ENCODE measurements at places on chromosomes 2 and 18.

GRCh38 chr2:41496908-41497307 lies 550.9 kb upstream of the PKDCC start:
- no peak for DNase-seq

- DNase-seq, result no peak
These were observed 17.5 kb upstream of the FAHD2A start for GRCh38 chr2:95384854-95385569.

- DNase-seq, result peak; percentile 98
These were observed at the start of gene HIBCH for GRCh38 chr2:190319555-190320498. TSS of gene HIBCH (minus strand) at chr2:190319826. CDS start at chr2:190319750, 76 bp downstream.

- no peak for DNase-seq
These were observed 46.2 kb upstream of the ITGAV start for GRCh38 chr2:186543561-186544131.

GRCh38 chr2:66982766-66983165 lies 414.4 kb upstream of the ETAA1 start:
- no peak for DNase-seq

- no peak for DNase-seq
These were observed 14.1 kb downstream of the CEP68 start for GRCh38 chr2:65070172-65070830.

DNA sequence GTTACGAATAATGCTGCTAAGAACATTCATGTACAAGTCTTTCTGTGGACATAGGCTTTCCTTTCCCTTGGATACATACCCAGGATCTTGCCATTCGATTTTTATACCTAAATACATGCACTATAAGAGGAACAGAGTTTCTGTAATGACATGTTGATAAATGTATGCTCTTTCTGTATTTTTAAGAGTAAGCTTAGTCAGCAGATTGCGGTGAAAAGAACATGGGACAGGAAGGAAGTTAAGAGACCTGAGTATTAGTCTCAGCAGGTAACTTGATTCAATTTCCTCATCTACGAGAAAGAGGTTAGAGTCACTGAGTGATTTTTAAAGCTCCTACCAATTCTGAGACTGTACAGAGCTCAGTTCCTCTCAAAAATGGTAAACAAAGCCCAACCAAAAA lies 2.6 kb upstream of the TLK1 start:
- DNase-seq, result no peak

GRCh38 chr2:115386465-115386864 lies 944.0 kb downstream of the DPP10 start:
- no peak for DNase-seq

GRCh38 chr2:7325186-7325585 lies 408.0 kb downstream of the RNF144A start:
- DNase-seq, result no peak

DNA sequence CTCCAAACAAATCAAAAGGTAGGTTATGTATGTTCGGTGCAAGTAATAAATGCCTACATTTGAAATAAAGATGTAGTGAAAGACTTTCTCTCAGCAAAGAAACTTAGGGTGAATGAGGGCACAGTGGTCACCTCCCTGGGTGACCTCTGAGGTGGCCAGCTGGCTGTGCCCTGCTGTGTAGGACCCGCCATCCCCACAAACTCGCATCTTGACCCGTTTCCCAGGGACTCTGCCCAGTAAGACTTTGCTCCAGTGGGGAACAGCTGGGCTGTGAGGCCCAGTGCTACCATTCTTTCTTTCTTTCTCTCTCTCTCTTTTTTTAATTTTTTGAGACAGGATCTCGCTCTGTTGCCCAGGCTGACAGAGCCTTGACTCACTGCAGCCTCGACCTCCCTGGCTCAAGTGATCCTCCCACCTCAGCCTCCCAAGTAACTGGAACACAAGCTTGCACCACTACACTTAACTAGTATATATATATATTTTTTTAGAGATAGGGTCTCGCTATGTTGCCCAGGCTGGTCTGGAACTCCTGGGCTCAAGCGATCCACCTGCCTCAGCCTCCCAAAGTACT lies 8.2 kb upstream of the GAREM2 start:
- no peak for DNase-seq

GRCh38 chr2:154264024-154264423 lies 392.3 kb downstream of the GALNT13 start:
- no peak for DNase-seq

- DNase-seq, result no peak
These were observed 5.2 kb downstream of the KLHL29 start for GRCh38 chr2:23390152-23390551.

DNA sequence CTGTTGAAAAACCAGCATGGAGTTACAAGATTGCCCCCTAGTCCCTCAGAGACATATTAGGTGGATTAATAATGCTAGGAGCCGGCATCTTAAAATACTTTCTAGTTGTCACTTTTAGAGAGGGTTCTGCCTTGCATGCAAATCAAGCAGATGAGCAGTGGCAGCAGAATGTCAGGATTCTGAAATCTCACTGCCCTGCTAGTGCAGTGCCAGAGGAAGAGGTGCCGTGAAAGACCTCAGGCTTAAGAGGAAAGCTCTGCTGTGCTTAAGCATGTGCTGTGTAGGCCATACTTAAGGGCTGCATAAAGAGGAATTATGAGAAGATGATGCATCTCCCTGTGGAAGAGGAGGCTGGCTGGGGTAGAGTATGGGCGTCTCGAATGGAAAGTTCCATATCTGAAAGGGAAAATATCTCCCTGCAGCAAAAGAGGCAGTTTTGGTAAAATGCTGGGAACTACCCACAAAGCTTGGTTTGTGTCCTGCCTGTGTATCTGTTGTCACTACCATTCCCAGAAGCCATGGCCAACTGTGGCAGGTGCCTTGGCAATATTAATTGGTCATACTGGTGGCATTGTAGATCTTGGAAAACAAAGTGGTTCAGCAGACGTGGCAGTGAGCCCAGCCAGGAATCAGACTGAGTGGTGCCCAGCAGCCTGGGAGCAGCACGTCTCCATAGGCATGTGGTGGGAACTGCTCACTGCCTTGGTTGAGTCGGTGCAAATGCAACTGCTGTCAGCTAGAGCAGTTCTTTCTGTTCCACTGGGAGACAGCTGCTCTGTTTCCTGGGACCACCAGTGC lies 131.9 kb downstream of the EVA1A start:
- DNase-seq, result no peak

DNA sequence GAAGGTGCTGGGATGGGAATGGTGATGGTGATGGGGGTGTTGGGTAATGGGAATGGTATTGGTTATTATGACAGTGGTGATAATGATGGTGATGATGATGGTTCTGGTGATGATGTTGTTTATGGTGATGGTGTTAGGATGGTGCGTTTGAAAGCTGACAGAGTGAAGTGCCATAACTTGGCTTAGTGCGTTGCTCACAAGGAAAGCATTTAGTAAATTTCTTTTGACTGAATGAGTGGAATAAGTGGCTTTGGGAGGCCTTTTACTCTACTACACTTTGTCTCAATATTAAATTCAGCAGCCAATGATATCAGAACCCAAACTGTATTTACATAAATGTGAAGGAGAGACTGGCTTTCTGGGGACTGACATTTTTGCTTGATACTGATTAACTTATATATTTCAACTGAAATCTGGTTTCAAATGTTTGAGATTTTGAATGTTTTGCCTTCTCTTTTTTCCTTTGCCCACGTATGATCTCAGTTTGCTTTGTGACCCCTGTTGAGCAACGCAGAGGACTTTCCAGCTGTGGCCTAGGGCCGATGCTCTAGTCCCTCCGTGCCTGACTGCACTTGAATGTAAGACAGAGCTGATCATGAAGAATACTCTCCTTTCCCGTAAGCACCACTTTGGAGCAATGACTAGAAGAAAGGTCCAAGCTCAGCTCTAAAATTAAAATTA lies 128.5 kb upstream of the SH3BP4 start:
- no peak for DNase-seq

DNA sequence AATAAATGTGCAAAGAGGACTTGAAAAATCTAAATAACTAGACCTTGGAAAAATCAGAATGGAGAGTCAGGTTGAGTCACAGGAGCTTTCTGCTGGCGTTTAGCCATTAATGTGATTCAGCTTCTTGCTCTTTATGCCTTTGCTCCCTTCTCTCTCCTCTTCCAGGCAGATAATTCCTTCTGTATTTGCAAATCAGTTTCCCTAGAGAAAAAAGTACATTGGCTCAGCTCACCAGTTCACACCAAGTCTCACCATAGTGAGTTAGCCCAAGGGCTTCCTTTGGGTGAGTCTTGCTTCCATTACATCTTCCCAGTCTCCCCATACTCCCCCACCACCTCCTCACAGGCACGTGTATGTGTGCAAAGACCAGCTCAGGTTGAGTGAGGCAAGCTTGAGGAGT lies 73.6 kb downstream of the CYBRD1 start:
- DNase-seq, result no peak

GRCh38 chr2:142973822-142974207 lies 96.4 kb downstream of the KYNU start:
- no peak for DNase-seq

DNA sequence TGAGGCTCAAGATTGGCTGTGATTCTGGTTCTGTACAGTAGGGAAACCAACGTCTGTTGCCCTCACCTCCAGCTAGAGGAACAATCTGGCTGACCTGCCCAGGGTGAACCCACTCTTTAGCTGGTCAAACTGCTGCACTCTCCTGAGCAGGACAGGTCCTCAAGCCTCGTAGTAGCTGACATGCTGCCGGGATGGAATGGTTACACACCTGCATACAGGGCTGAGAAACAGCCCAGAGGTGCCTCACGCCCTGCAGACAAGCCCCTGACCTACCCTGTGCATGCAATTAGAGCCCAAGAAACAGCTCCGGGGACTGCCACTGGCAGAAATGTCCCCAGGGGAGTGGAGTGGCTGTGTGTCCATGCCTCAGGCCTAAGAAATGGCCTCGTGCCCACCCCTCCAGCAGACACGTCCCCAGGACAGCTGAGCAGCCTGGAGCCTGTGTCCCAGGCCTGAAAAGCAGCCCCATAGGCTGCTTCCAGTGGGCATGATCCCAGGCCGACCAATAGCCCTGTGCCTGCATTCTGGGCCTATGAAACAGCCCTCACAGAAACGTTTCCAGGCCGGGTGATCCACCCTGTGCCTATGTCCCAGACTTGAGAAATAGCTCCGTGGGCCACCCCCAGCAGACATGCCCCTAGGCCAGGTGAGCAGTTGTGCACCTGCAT lies 25.4 kb downstream of the BOLL start:
- no peak for DNase-seq

DNA sequence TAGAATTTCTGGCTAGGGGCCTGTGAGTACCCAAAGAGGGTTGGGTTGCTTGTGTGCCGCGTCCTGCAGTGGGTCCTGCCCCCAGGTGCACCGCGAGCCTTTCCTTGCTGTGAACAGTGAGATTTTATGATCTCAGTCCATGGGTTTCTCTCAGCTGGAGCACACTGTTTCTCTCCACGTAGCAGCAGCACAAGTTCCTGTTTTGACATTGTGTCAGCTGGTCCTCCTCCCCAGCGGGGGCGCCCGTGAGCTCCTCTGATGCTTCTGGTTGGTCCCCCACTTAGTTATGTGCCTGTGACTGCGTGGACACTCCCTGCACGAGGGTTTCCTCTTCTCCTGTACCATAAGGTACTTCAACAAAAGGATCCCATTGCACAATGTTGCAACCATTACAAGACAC lies 29.8 kb downstream of the TSHZ1 start:
- no peak for DNase-seq

- DNase-seq, result no peak
These were observed 31.4 kb upstream of the CD28 start for GRCh38 chr2:203675086-203675485.

DNA sequence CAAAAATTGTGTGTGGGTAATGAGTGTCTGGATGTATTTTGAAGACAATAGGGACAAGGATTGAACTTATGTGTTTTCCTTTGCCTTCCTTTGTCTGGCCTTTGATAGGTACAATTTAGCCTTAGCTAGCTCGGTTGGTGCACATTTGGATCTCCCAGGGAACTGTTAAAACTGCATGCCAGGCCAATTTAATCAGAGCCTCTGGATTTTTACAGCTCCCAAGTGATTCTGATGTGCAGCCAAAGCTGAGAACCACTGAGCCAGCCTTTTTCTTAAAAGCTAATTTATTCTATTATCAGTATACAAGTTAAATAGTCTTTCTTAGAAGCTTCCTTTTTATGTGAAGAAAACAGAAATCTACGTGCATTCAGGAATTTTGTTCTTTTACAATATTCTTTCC lies 25.0 kb downstream of the PLEK start:
- DNase-seq, result no peak

GRCh38 chr2:37396890-37397565 lies 52.6 kb downstream of the QPCT start:
- DNase-seq, result no peak

GRCh38 chr2:66478731-66479316 lies 43.9 kb downstream of the MEIS1 start:
- no peak for DNase-seq

DNA sequence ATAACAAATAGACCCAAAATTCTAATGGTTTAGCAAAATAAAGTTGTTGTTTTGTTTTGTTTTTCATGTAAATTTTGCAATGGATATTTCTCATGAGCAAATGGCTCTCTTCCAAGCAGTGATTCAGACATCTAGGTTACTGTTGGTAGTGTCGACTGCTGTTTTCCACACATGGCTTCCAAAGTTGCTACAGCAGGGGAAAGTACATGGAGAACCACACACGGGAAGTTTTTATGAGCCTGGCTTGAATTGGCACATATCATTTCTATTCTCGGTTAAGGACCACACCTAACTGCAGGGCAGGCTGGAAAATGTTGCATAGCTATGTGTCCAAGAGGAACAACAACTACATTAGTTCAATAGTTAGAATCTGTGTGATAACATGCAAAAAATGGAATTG lies 262.1 kb downstream of the GALNT13 start:
- no peak for DNase-seq

DNA sequence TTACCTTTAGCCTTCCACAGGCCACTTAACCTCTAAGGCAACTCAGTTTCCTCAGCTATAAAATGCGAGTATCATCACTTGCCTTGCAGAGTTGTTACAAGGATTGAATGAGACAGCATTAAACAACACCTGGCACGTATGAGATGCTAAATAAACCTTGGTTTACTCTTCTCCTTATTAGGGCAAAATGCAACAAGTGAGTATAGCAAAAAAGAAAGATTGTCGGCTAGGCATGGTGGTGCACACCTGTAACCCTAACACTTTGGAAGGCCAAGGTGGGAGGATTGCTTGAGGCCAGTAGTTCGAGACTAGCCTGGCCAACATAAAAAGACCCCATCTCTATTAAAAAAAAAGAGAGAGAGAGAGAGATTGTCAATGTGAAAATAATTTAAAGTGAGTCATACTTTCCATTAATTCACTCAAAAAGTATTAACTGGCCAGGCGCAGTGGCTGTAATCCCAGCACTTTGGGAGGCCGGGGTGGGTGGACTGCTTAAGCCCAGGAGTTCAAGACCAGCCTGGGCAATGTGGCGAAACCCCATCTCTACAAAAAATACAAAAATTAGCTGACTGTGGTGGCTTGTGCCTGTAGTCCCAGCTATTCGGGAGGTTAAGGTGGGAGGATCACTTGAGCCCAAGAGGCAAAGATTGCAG lies 8.0 kb downstream of the ATAD2B start:
- no peak for DNase-seq

Data from NCI-H1694 (cell line).